ENCODE measurements at places on chromosomes 2 and 18.

DNA sequence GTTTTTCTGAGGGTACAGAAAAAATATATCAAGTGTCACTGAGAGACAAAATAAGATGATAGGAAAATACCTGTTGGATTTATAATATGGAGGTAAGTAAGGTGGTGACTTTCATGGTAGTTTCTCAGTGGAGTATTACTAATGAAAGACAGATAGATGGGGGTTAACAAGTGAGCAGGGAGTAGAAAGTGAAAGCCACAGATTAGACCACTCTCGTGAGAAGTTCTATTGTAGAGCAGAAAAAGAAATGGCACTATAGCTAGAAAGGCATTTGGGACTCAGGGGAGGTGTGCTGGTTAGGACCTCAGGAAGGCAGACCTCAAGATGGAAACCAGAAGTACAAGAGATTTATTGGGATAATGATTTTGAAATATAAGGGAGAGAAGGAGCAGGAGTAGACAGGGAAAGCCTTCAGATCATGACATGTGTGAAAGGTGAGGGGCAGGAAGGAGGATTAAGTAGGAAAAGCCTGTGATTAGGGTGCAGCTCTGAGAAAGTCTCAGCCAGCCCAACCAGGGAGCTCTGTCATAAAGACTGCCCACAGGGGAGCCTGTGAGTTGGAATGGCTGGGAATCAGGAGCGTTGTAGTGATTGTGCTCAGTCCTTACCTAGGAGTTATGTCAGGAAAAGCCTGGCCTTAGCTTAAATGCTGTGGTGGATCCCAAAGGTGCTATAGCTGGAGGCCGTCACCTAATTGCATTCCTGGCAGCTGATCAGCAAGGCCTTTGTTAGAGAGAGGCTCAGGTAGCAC lies 198.1 kb downstream of the IKZF2 start:
- DNase-seq, result no peak

- DNase-seq, result no peak
These were observed 12.4 kb upstream of the TAF1B start for GRCh38 chr2:9830685-9831410.

DNA sequence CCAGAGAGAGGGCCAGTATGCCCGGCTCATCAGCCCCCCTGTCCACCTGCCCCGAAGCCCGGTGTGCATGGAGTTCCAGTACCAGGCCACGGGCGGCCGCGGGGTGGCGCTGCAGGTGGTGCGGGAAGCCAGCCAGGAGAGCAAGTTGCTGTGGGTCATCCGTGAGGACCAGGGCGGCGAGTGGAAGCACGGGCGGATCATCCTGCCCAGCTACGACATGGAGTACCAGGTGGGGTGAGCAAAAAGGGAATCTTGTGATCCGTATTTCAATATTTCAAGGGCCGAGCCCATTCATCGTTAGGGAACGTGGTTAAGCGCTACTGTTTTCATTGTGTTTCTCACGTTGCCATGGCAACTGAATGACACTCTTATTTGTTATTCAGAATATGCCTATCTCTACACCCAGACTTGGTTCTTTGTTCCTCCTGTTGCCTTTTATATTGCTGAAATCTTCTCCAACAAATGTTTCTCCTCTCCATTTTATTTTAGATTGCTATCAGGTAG lies 81.5 kb downstream of the NRP2 start:
- no peak for DNase-seq

DNA sequence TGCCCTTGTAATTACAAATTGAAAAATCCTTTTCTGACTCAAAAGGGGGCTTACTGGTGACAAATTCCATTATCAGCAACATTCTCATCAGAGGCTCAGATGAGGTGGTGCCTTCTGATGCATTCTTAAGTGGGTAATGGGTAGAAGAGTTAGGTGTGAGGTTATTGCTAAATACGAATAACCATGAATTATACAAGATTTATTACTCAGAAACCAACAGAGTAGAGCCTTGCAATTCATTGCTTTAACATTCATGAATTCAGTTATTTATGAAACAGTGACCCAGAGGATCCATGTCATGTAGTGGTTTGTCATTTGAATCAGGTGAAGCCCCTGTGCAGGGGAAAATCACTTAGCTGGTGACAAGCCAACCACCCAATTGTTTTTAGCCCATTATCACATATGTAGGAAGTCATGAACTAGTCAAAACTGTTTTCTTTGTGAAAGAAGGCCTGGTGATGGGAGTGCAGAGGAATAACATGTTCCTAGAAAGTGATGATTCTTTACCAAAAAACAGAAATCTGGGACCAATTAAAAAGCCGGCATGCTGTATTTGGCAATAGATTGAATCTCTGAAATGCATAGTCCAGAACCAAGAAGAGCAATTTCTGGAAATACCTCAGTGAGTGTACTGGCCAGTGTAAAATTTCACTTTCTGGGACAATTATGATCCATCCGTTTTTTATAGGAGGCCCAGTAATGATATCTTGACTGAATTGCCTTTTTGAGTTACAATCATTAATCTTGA lies 70.2 kb downstream of the CRIM1 start:
- DNase-seq, result no peak

DNA sequence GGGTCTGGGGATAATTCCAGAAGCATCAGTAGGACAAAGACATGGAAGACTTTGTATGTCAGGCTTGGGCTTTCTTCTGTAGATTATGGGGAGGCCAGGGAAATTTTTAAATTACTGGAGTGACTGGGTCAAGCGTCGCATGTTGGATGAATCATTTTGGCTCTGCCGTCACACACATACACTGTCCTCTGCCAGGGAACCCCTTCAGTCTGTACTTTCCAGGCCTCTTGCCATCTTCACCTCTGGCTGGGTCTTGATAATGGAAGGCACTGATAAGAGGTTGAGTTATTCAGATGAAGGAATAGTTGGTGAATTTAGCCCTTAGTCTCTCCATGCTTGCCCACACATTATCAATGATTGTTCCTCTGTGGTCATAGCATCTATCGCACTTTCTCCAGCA lies 895.1 kb upstream of the CELF4 start:
- DNase-seq, result no peak

DNA sequence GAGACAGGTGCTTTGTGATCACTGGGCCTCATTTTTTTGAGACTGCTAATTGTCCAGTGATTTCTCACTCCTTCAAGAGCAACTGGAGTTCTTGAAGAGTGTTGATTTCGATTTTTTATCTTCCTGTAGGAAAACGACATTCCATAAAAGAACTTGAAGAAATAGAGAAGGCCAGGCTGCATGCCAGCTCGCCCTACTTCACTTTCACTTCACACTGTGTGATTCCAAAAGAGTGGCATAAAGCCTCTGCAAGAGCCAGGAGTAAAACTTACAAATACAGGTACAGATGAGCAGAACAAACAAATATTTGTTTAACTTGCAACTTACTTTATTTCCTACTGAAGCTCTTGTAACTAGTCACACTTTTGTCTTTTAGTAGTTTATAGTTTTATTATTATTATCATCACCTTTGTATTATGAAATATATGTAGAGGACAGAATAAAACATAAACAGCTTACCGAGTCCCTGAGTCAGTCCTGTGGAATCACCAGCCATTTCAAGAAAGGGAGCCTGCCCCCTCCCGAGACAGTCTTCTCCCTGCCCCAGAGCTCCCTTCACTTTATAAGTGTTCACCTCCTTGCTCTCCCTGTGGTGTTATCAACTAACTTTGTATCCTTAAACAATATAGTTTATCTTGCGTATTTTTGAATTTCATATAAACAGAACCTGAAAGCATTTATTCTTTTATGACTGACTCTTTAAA lies 8.7 kb downstream of the FAM228A start:
- no peak for DNase-seq

DNA sequence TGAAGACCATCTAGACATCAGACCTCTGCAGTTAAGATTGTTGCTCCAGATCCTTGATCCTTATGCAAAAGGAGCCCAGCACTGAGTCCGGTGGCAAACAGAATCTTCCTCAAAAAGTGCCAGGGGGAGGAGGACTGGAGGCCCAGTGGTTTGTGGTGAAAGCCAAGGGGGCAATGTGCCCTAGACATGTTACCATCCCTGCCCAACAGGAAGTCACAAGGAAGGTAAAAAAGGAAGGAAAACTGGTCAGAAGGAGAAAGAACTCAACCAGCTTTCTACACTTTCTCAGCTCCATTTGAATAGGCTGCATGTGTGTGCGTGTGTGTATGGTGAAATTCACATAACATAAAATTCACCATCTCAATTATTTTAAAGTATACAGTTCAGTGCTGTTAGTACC lies 25.0 kb upstream of the KDM3A start:
- no peak for DNase-seq

- DNase-seq, result no peak
These were observed 723.7 kb upstream of the RAB6C start for GRCh38 chr2:129255610-129256313.

GRCh38 chr2:161131074-161131680 lies 29.1 kb upstream of the TANK start:
- no peak for DNase-seq

- no peak for DNase-seq
These were observed 141.8 kb downstream of the MYO1B start for GRCh38 chr2:191386938-191387536.

DNA sequence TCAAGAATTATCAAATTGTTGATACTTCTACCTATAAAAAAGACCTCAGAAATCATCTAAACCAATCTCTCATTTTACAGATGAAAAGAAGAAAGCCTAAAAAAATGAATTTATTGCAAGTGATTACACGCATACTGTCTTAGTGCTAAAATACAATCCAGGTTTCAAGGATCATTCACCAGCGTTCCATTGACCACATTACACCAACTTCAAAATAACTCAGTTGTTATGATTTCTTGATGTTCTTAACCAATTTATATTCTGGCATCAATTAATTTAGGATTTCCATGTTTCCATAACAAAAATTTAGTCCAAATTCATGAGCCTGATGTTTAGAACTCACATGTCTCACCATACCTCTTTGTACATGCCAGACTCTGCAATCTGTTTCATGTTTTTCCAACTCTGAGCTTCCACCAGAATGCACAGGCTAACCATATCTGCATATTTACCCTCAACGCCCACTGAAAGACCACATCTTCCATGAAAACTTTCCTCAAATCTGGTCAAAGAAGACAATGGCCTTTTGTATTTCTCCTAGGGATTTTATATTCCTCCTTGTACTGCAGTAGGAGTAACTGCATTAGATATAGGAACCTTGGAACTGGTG lies 2.1 kb upstream of the INSIG2 start:
- no peak for DNase-seq

DNA sequence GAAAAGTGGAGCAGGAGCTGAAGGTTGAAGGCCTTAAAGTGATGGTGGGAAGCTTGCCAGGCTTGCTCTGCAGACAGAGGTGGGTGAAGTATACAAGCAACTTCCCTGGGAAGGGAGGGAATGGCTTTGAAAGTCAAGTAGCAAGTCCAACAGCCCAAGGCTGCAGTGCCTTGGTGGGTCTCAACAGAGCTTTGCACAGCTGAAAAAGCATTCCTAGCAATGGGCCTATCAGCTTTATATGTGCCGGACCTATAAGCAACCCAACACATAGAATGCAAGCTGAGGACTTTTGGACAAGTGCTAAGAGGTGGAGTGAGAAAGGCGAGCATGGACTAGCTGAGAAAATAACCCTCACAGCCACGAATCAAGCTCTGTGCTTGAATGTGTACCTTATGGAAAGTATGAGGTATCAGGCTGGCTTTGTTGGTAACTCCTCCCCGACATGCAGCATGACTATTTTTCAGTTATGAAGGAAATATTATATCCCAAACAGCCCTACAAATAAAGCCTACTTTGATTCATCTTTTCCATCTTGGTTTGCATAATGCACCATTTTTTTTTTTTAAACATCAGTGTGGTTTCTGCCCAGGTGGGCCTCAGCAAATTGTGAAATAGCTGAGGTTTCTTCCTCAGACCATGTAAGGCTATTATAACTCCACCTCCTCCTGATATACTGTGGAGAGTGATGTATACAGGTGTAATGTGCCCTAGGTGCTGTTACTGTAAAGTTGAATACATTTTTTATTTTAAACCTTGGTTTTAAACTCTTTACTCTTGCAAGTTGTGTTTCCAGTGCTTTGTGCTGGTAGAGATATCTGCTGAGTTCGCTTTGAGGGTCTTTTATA lies 241.4 kb upstream of the CXCR4 start:
- no peak for DNase-seq

GRCh38 chr2:198494931-198495330 lies 690.5 kb downstream of the PLCL1 start:
- no peak for DNase-seq

- peak; percentile 93 for DNase-seq
These were observed 94.3 kb downstream of the CDCA7 start for GRCh38 chr2:173448938-173449471.

DNA sequence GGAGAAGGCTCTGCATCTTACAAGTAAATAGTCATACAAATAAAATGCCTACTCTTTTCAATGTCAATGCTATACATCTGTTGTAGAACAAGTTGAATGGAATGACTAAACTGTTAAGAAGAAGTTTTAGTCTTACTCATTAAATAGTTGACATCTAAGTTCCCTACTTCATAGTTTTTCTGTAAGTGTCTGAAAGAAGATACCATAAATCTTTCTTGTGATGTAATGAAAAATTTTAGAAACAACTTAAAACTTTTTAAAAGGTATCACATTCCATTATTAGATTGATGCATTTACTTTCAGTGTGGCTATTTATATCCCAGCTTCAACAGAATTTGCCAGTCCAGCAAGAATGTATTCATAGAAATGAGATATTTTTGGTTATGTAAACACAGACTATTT lies 185.2 kb upstream of the EPC2 start:
- DNase-seq, result no peak

- DNase-seq, result no peak
These were observed 804.5 kb downstream of the TDRD15 start for GRCh38 chr2:21928292-21928691.

GRCh38 chr2:23924589-23925359 lies 2.1 kb downstream of the ATAD2B start:
- no peak for DNase-seq

GRCh38 chr2:189306525-189306924 lies 127.0 kb upstream of the COL5A2 start:
- DNase-seq, result no peak

- no peak for DNase-seq
These were observed 56.4 kb upstream of the OTOF start for GRCh38 chr2:26534098-26534864.

- peak; percentile 65 for DNase-seq
These were observed 42.4 kb downstream of the TMEM18 start for GRCh38 chr2:634636-635388.

DNA sequence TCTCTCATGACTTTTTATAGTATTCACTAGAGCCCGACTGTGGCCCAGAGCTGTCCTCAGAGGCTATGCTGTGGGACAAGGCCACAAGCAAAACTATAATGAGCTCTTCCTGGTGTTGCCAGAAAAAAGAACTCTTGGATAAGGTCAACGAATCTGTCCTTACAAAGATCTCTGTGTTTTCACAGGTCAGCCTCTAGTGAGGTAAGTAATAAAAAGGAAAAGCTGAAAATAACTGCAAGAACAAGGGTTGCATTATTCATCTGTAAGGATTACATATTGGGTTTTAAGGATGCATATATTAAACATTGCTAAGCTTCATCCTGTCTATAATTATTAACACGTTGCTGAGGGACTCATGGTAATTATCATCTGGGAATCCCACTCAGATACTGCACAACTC lies 62.8 kb upstream of the ATL2 start:
- no peak for DNase-seq

Data from lower leg skin (tissue), 4 donors.